ENCODE measurements at places on chromosomes 5 and 9.

DNA sequence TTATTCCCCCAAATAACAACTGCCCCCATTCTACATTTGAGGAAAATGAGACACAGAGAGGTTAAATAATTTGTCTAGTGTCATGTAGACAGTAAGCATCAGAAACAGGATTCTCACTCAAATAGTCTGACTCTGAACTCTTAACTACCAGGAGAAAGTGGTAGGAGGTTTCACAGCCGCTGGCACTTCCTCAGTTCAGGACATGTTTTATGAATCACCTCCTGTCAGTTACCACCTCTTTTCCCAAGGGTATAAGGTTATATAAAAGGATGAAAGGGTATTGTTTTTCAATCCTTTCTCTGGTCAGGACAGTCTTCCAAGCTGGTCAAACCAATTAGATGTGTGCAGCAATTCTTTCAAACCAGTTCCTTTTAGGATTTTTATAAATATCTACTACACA lies 52.1 kb downstream of the TSSK1B start:
- no peak for DNase-seq

GRCh38 chr5:4453655-4454054 lies 686.5 kb upstream of the ADAMTS16 start:
- no peak for DNase-seq

GRCh38 chr5:133565993-133566392 lies 46.3 kb downstream of the FSTL4 start:
- DNase-seq: no peak

- DNase-seq: no peak
These were observed 87.6 kb downstream of the BASP1 start for GRCh38 chr5:17305017-17305416.

GRCh38 chr5:73812962-73813588 lies 187.1 kb downstream of the ARHGEF28 start:
- DNase-seq: no peak

DNA sequence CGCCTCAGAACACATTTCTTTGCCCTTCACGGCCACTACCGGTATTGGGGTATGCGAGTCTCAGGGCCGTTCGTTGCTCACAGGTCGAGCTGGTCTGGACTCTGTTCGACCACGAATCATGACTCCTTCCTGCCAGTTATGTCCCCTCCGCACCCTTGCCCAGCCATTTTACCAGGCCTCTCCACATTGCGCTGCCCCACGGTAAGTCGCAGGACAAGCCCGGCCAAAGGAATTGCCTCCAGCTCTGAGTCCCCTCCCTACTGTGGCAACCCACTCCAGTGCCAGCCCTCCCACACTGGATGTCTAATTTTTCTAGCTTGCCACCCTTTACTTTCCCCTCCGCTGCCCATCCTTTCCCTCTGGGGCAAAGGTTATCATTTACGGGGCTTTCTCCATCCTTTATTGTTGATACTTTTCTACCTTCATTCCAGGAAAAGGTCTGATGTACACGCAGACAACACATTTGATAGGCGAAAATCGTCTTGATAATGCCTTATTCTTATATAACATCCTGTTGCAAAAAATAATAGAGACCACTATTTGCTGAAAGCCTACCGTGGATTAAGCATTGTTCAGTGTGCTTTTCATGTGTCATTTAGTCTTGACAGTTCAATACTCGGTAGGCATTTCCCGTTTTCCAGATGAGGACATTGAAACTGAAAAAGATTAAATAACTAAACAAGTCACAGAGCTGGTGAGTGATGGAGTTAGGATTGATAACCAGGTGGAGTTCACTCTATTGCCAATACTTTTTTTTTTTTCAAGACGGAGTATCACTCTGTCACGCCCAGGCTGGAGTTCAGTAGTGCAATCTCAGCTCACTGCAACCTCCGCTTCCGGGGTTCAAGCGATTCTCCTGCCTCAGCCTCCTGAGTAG lies 958 bp upstream of the HSPA5 start:
- DNase-seq: no peak

DNA sequence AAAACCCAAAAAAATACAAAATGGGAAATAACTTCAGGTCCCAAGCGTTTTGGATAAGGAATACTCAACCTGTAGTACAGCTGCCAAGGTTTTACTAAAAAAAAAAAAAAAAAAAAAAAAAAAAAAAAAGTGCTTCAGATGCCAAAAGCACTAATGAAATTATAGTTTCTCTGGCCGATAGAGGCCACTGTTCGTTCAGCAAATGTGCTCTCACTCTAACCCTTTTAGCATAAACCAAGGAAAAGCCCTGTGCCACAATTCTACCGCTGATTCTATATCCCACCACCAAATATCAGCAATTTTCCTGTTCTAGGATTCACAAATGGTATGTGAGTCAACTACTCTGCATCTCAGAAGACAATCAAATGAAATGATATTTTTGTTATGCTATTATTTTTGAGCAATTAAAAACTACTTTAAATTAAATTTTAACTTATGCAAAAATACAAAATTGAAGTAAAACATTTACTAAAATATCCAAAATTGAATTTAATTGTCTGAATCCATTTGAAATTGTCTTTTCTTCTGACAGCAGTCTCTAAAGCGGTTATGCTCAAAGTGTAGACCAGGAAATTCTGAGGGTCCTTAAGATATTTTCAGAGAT lies 79.8 kb downstream of the RICTOR start:
- DNase-seq: no peak

DNA sequence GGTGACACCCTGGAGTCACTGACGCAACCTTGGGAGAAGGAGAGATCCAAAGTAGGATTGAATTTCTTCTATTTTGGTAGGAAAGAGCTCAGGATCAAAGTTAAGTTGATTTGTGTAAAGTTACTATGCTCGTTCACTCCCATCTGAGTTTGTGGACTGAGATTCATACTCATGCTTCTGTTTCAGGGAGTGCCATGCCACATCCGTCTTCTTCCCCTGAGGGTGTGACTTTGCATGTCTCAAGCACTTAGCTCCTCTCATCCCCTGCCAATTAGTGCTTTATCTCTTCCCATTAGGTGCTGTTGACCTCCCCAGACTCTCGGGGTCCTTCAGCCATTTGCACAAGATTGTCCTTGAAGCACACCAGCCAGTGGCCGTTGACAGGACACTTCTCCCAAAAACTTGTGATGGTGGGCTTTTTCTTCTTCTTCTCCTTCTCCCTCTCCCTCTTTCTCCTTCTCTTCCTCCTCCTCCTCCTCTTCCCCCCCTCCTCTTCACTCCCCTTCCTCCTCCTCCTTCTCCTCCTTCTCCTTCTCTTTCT lies 232.2 kb upstream of the KLF4 start:
- no peak for DNase-seq

DNA sequence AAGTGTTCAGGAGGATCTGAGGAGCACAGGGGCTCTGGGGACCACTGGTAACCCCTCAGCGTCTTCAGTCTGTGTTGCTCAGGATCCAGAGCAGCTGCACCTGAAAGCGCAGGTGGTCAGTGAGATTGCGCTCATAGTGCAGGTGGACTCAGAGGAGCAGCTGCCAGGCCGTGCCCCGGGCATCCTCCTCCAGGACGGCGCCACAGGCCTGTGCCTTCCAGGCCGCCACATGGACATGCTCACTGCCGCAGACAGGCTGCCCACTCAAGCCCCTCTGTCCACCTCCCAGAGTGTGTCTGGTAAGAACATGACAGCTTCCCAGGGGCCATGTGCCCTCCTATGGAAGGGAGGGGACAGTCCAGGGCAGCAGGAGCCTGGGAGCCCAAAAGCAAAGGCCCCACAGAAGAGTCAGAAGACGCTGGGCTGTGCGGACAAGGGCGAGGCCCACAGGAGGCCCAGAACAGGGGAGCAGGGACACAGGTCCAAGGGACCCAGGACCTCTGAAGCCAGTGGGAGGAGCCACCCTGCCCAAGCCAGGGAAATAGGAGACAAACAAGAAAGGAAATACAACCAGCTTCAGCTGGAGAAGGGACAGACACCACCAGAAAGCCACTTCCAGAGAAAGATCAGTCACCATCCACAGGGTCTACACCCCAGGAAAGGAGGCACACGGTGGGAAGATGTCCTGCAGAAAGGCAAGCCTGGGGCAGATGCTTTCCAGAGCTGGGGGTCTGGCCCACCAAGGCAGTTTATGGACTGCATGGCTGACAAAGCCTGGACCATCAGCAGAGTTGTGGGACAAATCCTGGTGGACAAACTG lies 5.2 kb downstream of the SPATA31E1 start:
- no peak for DNase-seq

GRCh38 chr5:65086234-65086890 lies 317.6 kb downstream of the CWC27 start:
- DNase-seq: no peak

DNA sequence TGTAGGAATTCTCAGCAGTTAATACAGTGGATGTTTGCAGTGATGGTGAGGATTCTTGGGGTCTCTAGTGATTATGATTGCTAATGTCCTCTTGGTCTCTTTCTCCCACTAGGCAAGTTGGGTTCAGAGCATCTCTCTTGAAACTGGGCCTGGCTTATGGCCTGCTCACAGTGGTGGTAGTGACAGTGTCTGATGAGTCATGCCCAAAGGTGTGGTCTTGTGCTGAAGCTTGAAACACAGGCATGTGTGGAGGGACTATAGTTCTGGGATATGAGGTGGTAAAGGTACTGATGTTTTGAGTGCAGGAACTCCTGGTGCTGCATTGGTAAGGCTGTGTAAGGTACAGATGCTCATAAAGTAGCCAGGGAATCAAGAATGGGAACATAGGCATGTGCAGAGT lies 231.1 kb downstream of the FAM170A start:
- no peak for DNase-seq

DNA sequence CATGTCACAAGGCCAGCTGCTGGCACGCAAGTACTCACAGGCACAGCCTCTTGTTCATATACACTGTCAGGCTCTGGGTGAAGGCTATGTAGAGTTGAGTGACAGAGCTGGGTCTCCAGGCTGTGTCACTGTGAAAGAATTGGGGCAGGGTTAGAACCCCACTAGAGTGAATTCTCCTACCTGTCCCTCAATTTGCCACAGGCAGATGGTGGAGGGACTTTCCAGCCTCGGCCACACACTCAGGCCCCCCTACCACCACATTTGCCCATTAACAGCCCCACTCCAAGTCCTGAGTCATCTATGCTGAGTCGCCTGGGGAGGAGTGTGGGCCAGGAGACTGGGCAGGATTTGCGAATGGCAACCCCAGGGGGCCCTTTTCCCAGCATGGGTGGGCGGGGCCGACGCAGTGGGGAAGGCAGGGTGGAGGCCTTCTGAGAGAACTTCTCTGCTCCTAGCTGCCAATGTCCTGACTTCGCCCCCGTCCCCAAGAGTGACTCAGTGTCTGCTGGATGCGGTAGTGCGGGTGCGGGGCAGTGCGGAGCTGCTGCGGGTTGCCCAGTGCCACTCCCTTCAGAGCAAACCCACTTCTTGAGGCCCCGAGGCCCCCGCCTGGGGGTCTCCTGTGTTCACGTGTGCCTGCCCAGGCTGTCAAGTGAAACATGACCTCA lies 50.3 kb upstream of the PSD2 start:
- peak; percentile 94 for DNase-seq

DNA sequence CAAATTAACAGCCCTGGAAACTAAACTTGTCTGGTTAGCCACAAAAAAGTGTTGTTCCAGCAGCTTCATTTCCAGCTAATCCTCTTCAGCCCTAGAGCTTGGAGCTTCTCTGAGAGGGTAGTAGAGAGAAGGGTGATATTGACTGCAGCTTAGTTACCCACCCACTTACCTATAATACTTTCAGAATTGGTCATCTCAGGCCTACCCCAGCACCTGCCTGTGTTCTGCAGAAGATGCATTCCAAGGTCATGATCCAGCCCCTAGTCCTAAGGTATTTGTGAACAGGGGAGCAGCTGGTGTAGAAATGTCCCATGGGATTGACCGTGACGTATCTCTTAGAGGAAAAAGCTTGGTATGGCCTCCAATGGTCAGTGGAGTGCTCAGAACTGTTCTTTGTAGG lies 289.0 kb downstream of the NR3C1 start:
- no peak for DNase-seq

GRCh38 chr9:113542741-113543140 lies 79.2 kb downstream of the RGS3 start:
- DNase-seq: peak; percentile 62

DNA sequence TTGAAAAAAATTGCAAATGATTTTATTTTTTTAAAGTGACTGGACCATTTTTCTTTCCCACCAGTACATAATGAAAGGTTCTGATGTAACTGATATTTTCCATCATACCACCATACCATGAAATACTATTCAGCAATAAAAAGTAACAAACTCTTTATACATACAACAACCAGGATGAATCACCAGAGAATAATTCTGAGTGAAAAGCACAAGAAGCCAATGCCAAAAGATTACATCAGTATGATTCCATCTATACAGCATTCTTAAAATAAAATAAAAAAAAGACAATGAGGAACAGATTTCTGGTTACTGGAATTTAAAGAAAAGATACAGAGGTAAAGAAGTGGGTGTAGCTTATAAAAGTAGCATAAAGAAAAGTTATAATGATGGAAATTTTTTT lies 423.7 kb upstream of the ST8SIA4 start:
- DNase-seq: no peak

DNA sequence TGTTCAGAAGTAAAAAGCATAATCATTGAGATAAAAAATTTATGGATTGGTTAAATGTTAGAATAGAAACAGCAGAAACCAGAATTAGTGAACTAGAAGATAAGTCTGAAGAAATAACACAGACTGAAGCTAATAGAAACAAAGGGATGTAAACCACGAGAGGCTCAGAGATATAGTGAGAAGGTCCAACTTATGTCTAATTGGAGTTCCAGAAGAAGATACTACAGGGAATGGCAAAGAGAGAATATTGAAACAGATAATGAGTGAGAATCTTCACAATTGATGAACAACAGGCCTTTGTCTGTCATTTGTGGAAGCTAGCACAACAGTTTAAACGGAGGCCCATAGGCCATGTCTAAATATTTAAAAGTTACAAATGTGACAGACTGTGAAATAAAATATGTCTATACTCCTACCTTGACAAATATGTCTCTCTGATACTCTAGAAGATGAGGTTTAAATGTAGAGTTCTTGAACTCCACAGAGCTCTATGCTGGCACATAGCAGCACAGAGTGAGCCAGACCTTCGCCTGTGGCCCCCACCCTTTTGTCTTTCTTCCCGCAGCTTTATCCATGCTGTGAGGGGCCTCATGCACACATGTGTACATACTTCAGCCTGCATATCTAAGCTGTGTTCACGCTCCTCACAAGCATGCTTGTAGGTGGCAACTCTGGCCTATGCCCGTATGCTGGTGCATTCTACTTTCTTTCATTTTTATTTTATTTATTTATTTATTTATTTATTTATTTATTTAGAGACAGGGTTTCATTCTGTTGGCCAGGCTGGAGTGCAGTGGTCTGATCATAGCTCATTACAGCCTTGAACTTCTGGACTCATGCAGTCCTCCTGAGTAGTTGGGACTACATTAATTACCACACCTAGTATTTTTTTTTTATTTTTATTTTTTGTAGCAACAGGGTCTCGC lies 45.0 kb upstream of the ABL1 start:
- DNase-seq: no peak

Data from coronary artery (tissue), 2 donors.